Mesenteric fat pad (tissue), 1 donor: ENCODE measurements at places on chromosomes 1 and 21. TPM values are rescaled to one million over a fixed set of nuclear protein-coding genes. Genes with fewer than 3 reads are reported as not detected.

The RGS8 gene
- not detected for total RNA-seq

The ACTN2 gene
- total RNA-seq: 0.71 TPM

The VASH2 gene
- 3.0 TPM for total RNA-seq

The OXCT2 gene
- 0.87 TPM for total RNA-seq

The WNT3A gene
- not detected for total RNA-seq

The MORC3 gene
- total RNA-seq: 27.0 TPM

The ECM1 gene
- 33.1 TPM for total RNA-seq

The TBX19 gene
- total RNA-seq: 0.87 TPM

The GPR153 gene
- total RNA-seq: 32.3 TPM

The RHEX gene
- 2.2 TPM for total RNA-seq

The FAM163A gene
- total RNA-seq: not detected

The FAM43B gene
- 0.87 TPM for total RNA-seq

The PTGS2 gene
- 35.0 TPM for total RNA-seq

The GBP7 gene
- total RNA-seq: not detected

The CFHR2 gene
- not detected for total RNA-seq

The TAS1R1 gene
- not detected for total RNA-seq

The CHI3L2 gene
- 12.4 TPM for total RNA-seq

The RAB25 gene
- not detected for total RNA-seq

The RGS1 gene
- total RNA-seq: 35.9 TPM

The SGIP1 gene
- 4.2 TPM for total RNA-seq

The TXLNA gene
- total RNA-seq: 54.5 TPM

The PROK1 gene
- 1.3 TPM for total RNA-seq

The SPATA6 gene
- total RNA-seq: 17.4 TPM

The MYOC gene
- total RNA-seq: 6.3 TPM

The TNFRSF8 gene
- 2.1 TPM for total RNA-seq

The RRAGC gene
- 81.3 TPM for total RNA-seq

The MAP3K21 gene
- total RNA-seq: 0.96 TPM

The ELAPOR1 gene
- total RNA-seq: 0.26 TPM

The FAM78B gene
- total RNA-seq: 1.7 TPM

The COL16A1 gene
- total RNA-seq: 38.9 TPM

The CFHR1 gene
- 1.8 TPM for total RNA-seq

The LCE1C gene
- not detected for total RNA-seq

The C1QC gene
- total RNA-seq: 491 TPM

The B3GALT5 gene
- total RNA-seq: 0.06 TPM

The NHLH1 gene
- total RNA-seq: 0.42 TPM
